ENCODE measurements at places on chromosomes 5 and 9.
A peak's percentile ranks its signal among the peaks of the same experiment; 100 is the strongest.

GRCh38 chr5:105952875-105953274 lies 1717.9 kb downstream of the EFNA5 start:
- DNase-seq: no peak

DNA sequence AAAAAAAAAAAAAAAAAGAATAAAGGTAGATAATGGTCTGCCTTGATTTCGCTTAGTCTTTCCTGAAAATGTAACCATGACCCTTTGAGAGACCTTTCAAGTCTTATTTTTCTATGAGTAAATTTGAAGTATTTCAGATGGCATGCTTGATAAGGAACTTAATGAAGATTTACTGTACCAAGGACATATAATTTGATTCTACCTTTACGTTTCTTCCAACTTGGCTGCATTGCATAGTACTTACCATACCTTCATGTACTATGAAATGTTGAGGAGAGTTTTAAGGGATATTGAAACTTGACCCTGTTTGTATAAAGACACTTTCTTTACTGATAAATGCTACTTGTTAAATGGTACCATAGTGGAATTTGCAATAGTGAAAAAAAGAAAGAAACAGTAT lies 35.0 kb upstream of the SNX24 start:
- no peak for DNase-seq

- no peak for DNase-seq
These were observed 321.5 kb downstream of the ENC1 start for GRCh38 chr5:74319076-74319475.

DNA sequence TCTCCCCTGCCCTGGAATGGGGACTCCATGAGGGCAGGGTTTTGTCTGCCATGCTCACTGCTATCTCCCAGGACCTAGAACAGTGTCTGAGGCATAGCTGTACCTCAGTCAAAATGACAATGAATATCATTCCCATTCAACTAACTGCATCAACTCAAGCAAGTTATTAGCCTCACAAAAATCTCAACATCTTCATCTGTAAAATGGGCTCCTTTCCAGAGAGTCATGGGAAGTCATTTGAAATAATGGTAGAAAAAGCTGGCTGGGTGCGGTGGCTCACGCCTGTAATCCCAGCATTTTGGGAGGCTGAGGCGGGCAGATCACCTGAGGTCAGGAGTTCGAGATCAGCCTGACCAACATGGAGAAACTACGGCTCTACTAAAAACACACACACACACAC lies 9.4 kb downstream of the SH2D3C start:
- DNase-seq: no peak

DNA sequence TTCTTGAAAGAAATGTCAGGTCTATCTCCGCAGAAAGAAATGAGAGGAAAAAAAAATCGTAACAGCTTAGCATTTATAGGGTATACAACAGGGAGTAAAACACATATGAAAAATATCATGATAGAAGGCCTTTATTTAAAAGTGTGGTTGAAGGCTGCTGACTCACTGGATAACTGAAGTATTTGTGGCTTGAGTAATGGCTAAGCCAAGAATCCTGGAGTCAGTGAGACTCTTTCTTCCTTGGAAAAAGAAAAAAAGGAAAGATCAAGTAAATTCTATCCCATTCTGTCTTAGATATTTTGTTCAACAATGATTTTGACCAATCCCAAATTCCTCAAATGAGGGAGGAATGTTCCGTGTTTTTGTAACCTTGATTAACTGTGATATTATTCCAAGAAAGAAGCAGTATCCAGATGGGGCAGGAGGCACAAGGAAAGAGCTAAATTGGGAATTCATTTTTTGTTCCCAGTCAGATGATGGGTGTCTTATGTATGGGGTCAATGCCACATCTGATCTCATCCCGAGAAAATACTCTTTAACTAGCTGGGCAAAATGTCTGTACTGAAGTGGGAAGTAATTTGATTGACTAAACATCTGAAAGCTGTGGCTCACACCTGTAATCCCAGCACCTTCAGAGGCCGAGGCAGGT lies 64.3 kb upstream of the MYO10 start:
- DNase-seq: no peak

GRCh38 chr9:19510907-19511306 lies 102.1 kb downstream of the ACER2 start:
- no peak for DNase-seq

- DNase-seq: no peak
These were observed 430.6 kb downstream of the NR2F1-AS1 start for GRCh38 chr5:93150311-93151012.

DNA sequence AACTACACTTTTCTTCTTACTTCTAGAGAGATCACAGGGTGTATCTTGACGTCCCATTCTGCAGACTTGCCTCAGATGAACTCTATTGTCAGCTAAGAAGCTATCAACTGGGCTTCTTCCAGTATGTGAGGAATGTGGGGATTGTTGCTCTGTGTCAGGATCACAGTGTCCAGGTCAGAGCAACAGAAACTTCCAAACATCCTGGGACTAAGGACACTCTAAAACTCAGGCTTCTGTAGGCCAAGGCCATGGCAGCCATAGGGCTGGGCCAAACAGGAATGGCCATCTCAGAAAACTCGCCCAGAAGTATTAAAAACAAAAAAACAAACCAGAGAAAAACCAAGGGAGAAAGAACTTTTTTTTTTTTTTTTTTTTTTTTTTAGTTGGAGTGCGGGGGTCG lies 210.0 kb upstream of the CLINT1 start:
- no peak for DNase-seq

GRCh38 chr5:53479045-53479589 lies 1.3 kb upstream of the FST start:
- no peak for DNase-seq

DNA sequence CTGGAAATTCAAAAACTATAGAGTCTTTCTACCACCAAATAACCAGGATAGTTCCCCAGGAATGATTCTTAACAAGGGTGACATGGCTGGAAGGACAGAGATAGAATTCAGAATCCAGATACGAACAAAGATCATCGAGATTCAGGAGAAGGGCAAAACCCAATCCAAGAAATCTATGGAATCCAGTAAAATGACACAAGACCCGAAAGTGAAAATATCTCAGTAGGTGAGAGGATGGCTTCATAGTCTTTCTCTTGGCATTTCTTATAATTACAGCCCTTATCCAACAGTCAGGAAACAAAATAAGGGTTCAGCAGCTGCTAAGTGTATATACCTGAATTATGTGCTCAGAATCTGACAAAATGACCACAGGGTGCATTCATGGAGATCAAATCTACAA lies 81.8 kb downstream of the FAM174A start:
- DNase-seq: no peak

DNA sequence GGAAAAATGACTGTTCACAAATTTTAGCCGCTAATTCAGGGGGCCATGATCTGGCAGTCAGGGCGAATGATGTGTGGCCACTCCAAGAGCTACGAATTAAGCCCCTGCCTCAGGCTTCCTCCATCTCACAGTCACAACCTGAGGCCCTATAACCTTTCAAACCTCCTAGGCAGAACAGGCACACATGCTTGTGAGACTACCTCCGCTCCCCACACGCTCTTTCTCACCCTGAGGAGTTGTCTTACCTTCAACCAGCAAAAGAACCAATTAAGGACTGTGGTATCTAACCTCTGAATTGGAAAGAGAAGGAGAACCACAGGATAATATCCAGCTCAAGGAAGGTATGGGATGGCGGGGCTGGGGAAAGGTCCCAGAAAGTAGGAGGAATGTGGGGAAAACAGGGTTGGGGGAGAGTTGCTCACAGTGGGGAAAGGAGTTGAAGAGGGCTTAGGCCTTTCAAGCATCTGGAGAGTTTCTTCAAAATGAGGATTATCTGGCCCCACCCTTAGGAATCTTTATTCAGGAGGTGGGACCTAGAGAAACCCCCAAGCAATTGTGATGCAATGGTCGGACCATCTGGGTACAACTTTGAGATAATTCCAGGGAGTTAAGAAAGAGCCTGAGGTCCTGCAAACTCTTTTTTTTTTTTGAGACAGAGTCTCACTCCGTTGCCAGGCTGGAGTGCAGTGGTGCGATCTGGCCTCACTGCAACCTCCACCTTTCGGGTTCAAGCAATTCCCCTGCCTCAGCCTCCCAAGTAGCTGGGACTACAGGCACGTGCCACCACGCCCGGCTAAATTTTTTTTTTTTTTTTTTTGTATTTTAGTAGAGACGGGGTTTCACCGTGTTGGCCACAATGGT lies 5.5 kb downstream of the PCDH1 start:
- DNase-seq: no peak

- DNase-seq: peak; percentile 69
These were observed 616 bp upstream of the ENC1 start for GRCh38 chr5:74640954-74641734.

GRCh38 chr5:109173036-109173794 lies 236.6 kb downstream of the PJA2 start:
- DNase-seq: no peak

DNA sequence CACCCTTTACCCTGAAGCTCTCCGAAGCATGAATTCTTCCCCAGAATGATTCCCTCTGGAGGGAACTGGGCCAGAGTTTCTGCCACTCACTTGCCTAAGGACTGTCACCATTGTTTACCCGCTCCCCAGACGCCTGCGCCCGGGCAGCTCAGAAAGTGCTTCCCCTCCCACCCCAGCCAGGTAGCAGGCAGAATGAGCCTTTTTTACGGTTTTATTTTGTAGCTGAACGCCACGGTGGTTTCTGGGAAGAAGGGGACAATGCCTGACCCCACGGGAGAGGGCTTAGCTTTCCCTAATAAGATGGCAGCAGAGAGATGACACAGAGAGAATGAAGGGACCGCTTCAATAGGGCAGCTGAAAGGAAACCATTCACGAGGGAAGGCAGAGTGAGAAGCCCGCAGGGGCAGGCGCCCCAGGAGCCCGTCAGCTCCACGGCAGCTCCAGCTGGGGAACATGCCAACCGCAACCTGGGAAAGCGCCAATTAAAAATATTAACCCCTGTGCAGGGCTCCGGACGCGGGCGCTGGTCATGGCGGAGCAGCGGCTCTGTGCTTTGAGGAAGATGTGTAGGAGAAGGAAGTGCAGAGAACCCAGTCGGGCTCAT lies 20.4 kb upstream of the NTNG2 start:
- DNase-seq: no peak

- no peak for DNase-seq
These were observed 140.1 kb downstream of the DOCK2 start for GRCh38 chr5:169777159-169777558.

GRCh38 chr9:109454041-109454440 lies 44.1 kb downstream of the PTPN3 start:
- DNase-seq: no peak

GRCh38 chr9:106941916-106942315 lies 79.0 kb downstream of the ZNF462 start:
- DNase-seq: no peak

DNA sequence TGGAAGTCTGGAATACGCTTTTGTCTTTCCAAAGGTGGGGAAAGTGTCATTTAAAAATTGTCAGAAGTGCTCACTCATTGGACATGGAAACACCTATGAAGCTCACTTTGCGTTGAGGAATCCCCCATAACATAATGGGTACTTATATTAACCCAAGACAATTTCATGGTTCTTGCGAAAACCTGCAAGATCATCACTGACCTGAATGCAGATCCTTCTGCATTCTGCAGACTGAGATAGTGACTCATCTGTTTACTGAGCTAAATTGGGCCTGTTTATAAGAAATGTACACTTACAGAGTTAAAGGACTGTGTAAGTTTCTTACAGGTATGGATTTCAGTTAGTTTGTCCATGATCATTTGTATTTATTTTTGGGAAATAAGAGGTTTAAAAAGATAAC lies 153.0 kb downstream of the HMHB1 start:
- no peak for DNase-seq

DNA sequence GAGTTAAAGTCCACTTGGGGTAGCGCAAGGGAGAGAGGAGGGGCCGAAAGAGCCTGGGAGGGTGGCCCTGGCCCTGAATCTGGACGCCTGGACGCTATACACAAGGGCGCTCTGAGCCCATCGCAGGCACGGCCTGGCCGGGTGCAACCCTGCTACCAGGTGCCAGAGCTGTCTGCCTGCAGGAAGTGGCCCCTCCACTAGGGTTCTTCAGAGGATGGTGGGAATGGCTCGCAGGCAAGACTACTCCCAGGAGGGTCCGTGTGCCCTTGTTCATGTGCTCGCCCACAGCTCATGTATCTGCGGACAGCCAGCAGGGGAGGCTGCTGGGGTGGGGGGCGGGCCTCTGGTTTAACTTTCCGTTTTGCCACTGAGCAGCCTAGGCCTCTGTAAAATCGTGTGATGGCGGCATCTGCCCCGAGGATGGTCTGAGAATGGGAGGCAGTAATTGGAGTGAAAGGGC lies 1.4 kb upstream of the NKD2 start:
- no peak for DNase-seq

Measured in heart right ventricle (tissue), 16 donors.